ENCODE measurements at places on chromosomes 6 and 20. TPM values are rescaled to one million over a fixed set of nuclear protein-coding genes. Genes with fewer than 3 reads are reported as not detected.

- DNase-seq: no peak
Measured at GRCh38 chr6:31446481-31446880, 43.1 kb downstream of the MICA start.

GRCh38 chr20:31674895-31675827 lies 37.4 kb downstream of the COX4I2 start:
- DNase-seq: peak; percentile 96

GRCh38 chr6:11622156-11622555 lies 84.6 kb downstream of the TMEM170B start:
- no peak for DNase-seq

- DNase-seq: no peak
Measured at GRCh38 chr20:32395066-32395465, 36.9 kb downstream of the ASXL1 start.

DNA sequence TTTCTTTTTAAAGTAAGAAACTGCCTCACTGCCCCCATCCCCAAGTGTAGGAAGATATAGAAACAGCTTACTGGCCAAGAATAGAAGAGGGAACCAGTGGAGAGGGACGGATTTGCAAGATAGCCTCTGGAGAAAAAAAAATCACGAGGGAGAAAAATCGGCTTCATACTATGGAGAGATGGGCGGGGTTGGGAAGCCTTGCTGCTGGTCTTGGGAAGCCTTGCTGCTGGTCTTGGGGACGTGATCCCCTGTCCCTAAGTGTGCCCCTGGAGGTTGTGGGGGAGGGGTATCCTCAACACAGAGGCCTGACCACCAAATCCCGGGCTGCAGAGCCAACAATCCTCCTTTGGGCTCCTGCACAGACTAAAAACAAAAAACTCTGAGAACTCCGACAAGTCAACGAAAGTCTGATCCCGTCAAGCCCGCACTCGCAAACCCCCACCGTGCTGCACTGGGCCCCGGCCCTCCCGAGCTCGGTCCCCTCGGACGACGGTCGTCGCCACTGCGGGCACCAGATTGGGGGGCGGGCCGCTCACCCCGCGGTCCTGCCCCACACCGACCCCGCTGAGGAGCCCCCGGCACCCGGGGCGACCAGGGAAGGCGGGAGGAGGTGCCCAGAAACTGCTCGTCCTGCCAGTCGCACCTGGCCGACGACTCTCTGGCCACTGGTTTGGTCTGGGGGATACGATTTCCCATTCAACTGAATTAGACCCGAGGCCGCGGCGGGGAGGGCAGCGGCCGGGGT lies 750 bp downstream of the MAP7 start:
- no peak for DNase-seq

GRCh38 chr20:49792006-49792405 lies 20.6 kb upstream of the SLC9A8 start:
- DNase-seq: peak; percentile 52

- peak; percentile 44 for DNase-seq
Measured at GRCh38 chr6:143232849-143233248, 172.2 kb downstream of the AIG1 start.

DNA sequence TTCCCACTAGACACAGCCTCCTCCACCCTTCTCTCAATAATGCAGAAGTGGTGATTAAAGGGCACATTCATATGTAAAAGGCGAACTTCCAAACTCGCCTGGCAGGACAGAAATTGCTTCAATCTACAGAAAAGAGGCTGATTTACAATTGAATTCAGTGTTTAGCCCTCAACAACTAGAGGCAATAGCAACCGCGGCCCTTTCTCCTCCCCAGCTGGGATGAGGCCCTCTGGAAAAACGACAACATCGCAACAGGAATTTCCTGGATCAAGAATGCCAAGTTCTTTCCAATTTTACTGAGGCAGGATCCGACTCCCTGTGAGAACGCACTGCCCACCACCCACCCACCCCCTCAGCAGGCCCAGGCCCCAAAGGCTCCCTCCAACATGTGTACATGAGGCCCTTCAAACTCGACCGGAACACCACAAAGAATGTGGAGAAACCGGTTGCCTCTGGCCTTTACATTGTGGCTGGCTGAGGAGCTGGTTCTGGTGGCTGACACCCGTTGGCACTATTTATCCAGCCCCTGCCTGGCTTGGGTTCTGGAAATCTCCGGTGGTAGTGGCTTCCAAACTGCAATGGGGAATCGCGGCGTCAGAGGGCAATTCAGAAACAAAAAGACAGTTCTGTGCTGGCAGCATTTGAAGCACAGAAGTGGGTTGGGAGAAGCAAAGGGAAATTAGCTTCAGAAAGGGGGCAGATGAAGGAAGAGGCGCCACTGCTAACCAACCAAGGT lies 36.8 kb downstream of the ZMYND8 start:
- DNase-seq: peak; percentile 64

- no peak for DNase-seq
Measured at GRCh38 chr20:19937651-19938420, 79.3 kb upstream of the NAA20 start.

- no peak for DNase-seq
Measured at GRCh38 chr6:121354764-121355163, 20.5 kb upstream of the TBC1D32 start.

Gene MYL9
- 83.7 TPM for total RNA-seq

Gene DUSP15
- total RNA-seq: 0.11 TPM

Gene TREML1
- total RNA-seq: not detected

Gene ZNF165
- 0.45 TPM for total RNA-seq

Gene FAM83B
- not detected for total RNA-seq

Gene RAB44
- not detected for total RNA-seq

Gene SIRPA
- total RNA-seq: 7.8 TPM

Gene PHF3
- 26.6 TPM for total RNA-seq
